ENCODE measurements at places on chromosomes 5 and 9.
A peak's percentile ranks its signal among the peaks of the same experiment; 100 is the strongest.

DNA sequence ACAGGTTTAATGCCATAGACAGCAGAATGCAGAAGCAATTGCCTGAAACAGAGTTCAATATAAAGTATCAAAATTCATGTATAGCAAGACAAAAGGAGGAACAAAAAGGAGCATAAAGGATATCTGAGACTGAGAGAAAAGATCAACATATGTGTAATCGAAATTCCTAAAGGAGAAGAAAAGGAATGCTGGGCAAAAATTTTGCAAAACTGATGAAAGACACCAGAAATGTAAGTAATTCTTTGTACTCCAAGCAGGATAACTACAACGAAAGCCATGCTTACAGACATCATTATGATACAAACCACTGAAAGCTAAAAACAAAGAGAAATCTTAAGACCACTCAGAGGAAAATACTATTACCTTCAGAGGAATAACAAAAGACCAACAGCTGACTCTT, 72.8 kb upstream of the MTAP start:
- DNase-seq, result no peak

GRCh38 chr5:139494832-139495231, 12.3 kb upstream of the STING1 start:
- DNase-seq, result no peak

DNA sequence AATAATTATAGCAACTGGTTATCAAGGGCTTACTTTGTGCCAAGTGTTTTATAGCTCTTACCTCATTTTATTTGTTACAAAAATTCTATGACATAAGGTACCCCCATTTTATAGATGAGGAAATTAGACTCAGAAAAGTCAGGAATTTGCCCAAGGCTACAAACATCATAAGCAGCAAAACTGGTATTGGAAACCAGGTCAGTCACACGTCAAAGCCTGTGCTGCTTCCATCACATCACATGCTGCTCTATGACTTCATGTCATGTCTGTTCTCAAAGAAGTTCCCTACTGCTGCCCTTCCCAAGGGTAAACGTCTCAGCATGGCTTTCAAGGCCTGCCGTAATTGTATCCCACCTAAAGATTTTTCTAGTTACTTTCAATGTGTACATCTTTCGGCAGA, 6.9 kb upstream of the KIF2A start:
- no peak for DNase-seq

GRCh38 chr5:43227655-43228054, 35.6 kb downstream of the NIM1K start:
- no peak for DNase-seq

- no peak for DNase-seq
These were observed 23.5 kb downstream of the LMX1B start for GRCh38 chr9:126636983-126637798.

- DNase-seq, result peak; percentile 12
These were observed 165.6 kb downstream of the YTHDC2 start for GRCh38 chr5:113678924-113679575.

- DNase-seq, result no peak
These were observed 42.3 kb upstream of the NKD2 start for GRCh38 chr5:966345-966710.

- DNase-seq, result peak; percentile 4
These were observed 51.0 kb downstream of the FKTN start for GRCh38 chr9:105608721-105609598.

- DNase-seq, result no peak
These were observed 369.4 kb downstream of the TMEM161B start for GRCh38 chr5:87899208-87899661.

DNA sequence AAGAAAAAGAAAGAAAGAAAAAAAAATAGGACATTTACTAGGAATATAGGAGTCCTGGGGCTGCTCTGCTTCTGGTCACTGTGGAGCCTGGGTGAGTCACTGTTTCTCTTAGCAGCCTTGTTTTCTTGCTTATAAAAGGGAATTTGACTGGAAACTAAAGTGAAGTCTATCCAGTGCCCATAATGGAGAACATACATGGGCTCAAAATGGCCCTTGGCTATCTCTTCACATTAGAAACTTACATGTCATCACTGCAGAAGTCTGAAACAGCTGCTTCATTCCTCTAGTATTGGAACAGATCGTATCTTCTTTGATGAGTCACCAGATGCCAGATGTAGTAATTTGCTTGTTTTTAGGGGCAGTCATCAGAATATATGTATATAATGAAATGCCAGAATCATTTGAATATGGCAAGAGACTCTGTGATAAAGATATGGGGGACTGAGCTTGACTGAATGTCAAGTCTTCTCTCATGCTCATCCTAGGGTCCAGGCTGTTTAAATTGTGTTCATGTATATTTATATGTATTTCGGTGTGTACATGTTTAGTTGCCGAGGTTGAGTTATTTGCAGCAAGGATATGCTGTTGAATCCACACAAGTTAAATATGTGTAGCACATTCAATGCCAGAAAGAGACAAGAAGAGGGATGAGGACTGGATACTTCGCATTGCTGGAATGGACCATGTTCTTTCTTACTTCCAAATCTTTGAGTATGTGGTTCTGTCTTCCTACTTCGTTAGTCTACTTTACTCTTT, 56.7 kb downstream of the SGCD start:
- no peak for DNase-seq

DNA sequence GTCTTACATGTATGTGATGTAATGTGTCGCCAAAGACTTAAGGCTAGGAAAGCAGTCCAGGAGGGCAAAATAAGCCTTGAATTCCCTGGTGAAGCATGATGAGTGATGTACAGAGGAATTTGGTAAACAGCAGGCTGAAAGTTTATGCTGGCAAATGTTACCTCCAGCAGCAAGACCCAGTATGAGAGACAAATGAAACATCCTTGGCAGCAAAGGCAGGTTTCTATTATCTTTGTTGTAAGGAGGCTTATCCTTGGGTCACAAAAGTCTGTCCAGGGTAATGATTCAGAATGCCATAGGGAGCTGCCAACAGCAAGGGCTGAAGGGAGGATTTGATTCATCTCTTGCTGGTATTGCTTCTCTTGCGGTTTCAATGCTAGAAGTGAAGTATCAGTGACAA, 75.9 kb upstream of the HTR4 start:
- DNase-seq, result no peak

DNA sequence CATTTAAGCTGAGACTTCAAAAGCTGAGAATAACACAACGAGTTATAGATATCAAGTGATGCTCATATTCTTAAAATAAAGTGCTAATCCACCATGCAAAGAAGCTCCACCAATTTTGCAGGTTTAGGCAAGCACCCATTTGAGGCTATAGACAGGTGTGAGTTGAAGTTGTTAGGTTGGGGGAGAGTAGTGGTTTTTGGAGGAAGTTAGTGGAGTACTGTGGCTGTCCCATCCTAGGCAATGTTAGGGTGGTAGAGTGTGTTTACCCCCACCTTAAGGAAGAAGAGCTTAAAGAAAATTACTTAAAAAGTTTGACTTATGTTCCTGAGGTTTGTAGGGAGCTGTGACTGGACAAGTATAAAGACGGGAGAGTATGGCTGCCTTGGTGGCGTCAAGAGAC, 98.9 kb upstream of the MAN2A1 start:
- no peak for DNase-seq

- DNase-seq, result peak; percentile 20
These were observed 2.9 kb downstream of the JAK2 start for GRCh38 chr9:4987961-4988421.

GRCh38 chr5:97383996-97384395, 200.9 kb upstream of the RIOK2 start:
- no peak for DNase-seq

DNA sequence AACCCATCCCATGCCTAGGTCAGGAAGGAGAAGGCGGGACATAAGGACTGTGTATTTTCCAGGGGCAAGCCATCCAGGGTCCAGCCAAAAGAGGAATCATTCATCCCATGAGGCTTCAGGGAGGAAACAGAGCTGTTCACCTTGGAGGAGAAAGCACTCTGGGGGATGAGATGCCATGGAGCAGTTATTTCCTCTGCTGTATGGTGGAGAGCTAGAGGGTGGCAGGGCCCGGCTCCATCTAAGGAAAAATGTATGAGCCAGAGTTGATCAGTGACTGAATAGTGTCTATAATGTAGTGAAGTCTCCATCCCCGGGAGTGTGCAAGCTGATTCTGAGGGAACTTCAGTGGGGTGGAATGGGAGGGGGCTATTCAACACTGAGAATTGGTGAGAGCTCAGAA, 8.0 kb downstream of the ENHO start:
- DNase-seq, result no peak

GRCh38 chr5:143341807-143342570, 61.5 kb downstream of the NR3C1 start:
- DNase-seq, result no peak

DNA sequence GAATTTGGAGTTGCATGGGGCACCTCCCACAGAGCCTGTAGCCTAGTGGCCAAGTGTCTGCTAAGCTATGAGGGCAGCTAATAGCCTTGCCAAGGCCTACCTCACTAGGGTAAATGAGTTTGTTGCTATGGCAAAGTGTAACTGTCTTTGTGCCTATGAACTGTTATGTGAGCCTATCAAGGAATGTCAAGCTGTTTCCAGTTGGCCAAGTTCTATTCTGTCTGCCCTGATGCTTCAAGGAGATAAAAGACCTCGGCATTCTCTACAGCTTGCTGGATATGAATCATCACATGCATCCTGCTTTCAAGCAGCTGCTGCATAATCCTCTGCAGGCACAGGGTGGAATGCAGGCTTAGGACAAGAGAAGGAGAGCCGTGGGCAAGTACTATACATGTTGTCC, 69.8 kb upstream of the CCDC112 start:
- DNase-seq, result no peak

- no peak for DNase-seq
These were observed 9.7 kb upstream of the CHD1 start for GRCh38 chr5:98938464-98938863.

DNA sequence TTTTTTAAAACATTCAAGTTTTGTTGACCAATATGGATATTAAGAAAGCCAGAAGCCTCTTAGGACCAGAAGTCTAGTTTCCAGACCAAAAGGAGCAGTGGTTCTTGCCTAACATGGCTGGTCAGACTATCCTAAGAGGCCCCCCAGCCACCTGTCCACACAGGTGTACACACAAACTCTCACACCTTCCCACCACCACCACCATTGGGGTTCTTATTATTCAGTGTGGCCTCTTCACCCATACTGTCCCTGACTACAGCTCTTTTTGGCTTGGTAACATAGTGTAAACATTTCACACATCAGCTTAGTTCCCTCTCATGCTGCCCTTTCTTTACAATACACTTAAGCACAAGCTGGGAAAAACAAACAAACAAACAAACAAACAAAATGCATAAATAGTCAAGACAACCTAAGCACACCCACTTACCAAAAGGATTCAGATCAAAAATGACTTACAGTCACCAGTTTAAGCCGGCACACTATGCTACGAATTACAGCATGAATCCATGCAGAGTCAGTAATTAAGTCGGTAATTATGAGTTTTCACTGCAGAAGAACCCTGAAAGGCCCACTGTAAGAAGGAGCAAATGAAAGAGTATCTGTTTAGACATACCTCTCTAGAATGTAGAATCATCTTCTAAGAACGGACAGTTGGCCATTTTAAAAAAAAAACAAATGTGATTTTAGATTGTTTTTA, 9.5 kb downstream of the LHFPL2 start:
- DNase-seq, result no peak

- DNase-seq, result no peak
These were observed 353.7 kb downstream of the CSNK1G3 start for GRCh38 chr5:123865641-123866040.

DNA sequence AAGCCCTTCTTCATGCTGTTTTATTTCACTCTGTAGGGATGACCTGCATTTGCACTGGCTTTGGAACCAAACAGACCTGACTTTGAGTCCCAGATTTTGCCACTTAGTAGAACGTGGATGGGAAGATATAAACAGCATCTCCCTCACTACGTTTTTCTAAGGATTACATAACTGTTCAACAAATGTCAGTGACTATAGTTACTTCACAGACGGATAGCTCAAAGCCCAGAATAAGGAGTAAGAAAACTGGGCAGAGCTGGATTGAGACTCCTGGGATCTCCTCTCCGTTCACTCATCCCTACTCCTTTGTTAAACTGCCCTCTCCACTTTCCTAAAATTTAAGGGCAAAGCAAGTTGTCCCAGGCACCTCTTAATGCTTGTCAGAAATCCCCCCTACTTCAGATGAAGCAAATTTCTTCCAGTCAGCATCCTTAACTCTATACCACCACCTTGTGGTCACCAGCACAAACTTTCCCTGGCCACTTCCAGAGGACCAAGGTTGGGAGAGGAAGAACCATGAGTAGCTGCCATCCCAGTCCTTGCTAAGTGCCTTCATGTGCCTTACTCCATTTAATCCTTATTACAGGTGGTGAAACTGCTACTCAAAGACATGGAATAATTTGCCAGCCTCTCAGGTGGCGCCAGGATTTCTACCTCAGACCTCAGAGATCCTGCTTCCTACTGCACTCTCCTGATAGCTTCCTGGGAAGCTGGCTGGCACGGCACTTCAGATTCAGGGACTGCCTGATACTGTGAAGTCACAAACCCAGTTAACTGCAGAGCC, 38.4 kb downstream of the EGR1 start:
- no peak for DNase-seq

GRCh38 chr5:155905364-155905763, 421.6 kb upstream of the SGCD start:
- no peak for DNase-seq

DNA sequence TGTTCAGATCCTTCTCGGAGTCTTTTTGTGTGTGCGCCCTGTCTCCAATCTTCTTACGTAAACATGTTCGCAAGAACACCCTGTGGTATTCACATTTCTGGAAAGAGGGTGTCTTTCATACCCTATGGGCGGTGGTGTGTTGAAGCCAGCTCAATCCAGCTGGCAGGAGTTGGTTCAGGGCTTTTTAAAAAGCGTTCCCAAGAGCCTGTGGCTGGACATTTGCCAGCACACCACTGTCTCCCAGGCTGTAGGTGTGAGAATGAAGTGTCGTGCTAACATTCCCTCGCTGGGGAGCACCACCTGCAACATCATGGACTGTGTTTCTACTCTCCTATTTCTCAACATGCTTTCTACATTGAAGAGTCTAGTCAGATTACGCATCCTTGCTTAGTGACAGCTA, 51.7 kb downstream of the S1PR3 start:
- DNase-seq, result no peak

- no peak for DNase-seq
These were observed 114.1 kb downstream of the BRINP1 start for GRCh38 chr9:119255116-119255515.

GRCh38 chr5:74422671-74423070, 217.9 kb downstream of the ENC1 start:
- no peak for DNase-seq

- DNase-seq, result no peak
These were observed 253.5 kb upstream of the ATP10B start for GRCh38 chr5:161105525-161105924.

DNA sequence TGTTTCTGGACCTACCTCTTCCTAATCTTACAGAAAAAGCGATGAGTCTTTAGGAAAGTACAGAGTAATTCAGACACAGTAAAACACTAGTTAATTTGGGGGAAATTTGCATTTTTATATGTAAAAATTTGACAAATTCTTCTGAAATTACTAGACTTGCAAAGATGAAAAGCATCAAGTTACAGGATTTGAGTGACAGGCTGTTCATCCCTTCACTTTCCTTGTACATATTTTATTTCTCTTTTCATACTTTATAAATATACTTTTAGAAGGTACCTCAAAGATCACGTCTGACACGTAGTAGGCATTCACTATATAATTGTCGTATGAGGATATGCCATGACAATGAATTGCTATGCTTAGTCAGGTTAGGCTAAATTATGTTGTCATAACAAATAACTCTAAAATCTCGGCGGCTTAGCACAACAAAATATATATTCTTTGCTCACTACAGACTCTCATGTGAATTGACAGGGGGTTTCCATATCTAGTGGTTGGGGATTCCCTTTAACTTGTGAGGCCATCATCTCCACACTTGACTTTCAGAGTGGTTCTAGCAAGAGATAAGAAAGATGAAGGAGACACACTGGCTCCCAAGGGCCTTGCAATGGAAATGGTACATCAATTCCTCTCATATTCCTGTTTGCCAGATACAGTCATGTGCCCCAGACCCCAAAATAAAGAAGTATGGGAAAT, 154.1 kb upstream of the TUT7 start:
- no peak for DNase-seq
